ENCODE measurements at places on chromosomes 16 and 17.
A peak's percentile ranks its signal among the peaks of the same experiment; 100 is the strongest.

DNA sequence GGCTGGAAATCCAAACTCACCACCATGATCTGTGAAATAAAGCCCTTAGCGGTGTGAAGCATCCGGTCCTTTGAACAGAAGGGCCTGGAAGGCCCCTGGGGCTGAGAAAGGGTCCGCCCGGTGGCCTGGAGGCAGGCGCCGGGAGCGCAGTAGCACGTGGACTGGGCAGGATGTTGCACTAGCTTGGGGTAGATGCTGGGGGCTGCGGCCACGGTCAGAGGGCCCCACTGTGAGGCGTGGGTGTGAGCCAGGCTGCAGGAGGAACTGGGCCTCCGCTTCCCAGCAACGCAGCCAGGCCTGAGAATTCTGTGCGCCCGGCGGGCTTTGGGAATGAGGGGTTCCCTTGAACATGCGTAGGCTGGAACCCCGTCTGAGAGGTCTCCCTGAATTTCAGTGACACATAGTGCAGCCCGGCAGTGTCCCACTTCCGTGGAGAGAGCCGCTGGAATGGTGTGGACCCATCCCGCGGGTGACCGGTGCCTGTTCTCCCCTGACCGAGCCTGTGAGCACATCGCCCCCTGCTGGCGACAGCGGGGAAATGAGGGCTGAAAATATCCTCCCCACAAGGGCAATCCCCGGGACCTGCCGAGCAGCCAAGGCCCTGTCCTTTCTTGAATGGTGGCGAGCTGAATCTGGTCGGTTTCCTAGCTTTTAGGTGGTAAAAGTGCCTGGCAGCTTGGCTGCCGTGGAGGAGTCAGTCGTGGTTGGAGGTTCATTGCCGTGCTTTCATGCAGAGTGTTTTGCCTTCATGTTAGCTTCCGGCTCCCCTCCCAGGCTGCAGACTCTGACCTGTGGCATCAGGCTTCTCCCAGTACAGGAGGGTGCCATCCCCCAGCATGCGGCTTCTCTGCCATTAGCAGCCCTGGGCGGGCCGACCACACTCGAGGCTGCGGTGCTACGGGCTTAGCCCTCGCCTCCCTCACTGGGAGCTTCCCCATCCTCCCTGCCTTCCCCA, 43.8 kb downstream of the DNAJA2 start:
- peak; percentile 55 for DNase-seq

- no peak for DNase-seq
Observed at GRCh38 chr16:84413244-84414004, 45.1 kb downstream of the ATP2C2 start.

GRCh38 chr17:31052187-31052889, 42.4 kb upstream of the NF1 start:
- peak; percentile 98 for DNase-seq

GRCh38 chr17:27284811-27285415, 9.0 kb upstream of the WSB1 start:
- DNase-seq = no peak

DNA sequence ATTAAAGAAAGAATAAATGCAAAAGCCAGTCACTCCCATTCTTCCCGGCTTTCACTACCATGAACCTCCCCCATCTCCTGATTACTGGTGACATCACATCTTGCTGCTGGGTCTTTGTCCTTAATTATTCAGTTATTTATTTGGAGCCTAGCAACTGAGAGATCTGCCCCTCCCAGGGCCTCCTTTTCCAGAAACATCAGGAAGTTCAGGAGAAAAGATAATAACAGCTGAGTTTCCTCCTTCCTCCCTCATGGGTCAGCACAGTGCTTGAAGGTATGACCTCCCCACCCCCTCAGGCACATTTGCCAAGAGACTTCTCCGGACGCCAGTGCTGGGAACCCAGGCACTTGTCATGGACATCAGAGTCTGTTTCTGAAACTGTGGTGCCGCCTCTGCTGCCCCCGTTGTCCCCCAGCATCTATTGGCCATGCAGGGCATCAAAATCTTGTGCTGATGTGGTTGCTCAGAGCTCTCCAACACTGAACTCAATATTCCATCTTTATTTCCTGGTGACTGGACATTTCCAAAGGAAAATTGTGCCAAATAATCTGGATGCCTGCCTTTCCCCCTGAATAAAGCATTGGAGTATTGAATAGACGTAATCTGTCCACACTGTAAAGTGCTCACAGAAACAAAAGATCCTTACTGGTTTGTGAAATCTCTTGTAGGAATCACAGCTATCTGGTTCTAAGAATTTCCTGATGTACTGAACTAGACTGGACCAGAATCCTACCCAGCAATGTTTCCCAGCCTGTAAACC, 71.8 kb downstream of the ZNF18 start:
- DNase-seq = no peak

DNA sequence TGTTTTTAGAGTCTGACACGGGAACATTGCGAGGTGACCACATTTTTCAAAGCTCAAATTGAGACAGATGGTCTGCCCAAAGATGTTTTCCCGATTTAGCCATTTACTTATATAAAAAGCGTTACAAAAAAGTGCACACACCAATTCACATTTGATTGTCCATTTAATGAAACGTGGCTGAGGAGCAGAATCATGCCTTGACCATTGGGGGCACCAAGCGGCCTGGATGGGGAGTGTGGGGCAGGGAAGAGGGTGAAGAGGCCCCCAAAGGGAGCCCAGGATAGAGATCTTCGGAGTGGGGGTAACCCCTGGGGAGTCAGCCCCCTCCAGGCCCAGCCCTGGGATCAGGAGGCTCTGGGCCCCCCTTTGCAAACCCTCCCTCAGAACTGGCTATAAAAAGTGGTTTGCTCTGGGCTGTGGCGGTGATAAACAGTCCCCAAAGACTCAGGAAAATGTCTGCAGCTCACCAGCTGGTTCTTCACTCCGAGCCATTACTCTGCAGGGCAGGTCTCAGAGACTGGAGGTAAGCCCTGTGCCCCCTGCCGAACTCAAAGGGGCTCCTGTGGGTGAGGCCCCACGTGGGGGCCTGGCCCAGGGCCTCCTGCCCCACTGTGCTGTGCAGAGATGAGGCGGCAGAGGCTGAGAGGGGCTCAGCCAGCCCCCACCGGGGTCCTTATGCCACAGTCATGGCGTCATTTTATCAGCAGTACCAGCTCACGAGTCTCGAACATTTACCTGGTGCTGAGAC, 105.9 kb upstream of the SEC14L1 start:
- DNase-seq = no peak

All from iris pigment epithelial cell (primary cell).